Activated CD8-positive, alpha-beta T cell treated with anti-CD3 and anti-CD28 coated beads, Interleukin-2, amount 10 ng/mL, durations not matched to agents 7 days and 5 days (primary cell): ENCODE measurements at places on chromosomes 5 and 9.

DNA sequence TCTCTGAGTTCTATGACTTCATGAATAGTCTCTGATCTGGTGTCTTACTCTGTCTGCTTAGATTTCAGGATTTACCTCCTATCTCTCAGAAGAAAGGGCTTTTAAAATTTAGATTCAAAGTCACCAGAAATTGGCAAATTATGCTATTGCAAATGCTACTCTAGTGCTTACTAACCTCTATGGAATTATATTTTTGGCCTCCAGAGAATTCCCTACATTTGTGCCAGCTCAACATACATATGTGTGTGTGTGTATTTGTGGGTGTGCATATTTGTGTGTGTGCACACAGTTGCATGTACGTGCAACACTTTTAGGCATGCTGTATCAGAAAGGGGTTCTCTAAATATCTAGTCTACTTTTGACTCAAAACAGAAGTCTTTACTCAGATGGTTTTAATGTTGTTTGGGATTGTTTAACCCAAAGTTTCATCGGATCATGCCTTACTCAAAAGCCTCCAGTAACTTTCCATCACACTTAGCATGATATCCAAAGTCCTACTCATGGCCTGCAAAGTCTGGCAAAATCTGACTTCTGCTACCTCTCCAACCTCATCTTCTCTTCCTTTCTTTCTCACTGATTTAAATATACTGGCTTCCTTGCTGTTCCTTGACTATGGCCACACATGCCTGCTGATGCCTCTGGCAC, 147.6 kb upstream of the NR3C1 start:
- H3K27me3 ChIP-seq = peaks cover 3% of the 10 kb centered on the region
- no peaks in the 10 kb centered on the region for H3K36me3 ChIP-seq
- no peak overlapping the region for H3K4me3 ChIP-seq

GRCh38 chr9:79408200-79408599, 163.6 kb upstream of the TLE4 start:
- no peaks in the 10 kb centered on the region for H3K36me3 ChIP-seq
- H3K4me3 ChIP-seq = no peak overlapping the region
- DNase-seq = no peak

DNA sequence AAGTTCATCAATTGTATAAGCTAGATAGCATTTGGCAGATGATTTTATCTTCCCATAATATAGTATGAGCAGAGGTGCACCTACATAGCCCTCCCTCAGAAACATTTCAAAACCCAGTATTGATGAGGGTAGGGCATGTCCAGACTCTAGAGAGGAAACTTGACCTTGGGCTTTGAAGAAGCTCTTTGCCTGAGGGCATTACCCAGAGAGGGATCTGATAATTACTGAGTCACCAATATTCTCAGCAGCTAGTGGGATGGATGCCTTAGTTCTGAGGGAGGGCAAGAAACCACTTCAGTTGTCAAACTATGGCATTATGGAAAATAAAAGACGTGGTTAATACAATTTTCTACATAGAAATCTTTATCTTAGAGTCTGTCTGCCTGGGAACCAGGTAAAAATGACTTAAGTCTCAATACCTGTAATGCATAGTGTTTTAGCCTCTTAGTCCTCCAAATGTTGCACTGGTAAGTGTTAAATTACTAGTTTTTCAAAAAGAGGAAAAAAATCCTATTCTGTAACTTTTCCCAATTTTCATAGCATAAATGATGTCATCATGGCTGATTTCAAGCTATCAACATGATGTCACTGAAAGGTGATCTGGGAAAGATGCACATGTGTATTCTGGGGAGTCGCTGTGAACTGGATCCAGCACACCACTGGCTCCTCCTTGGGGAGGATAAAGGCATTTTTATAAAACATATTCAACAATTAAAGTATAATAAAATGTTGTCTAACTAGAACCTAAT, 809.0 kb downstream of the KCTD16 start:
- no peaks in the 10 kb centered on the region for H3K4me1 ChIP-seq
- no peaks in the 10 kb centered on the region for H3K27me3 ChIP-seq
- no peaks in the 10 kb centered on the region for H3K36me3 ChIP-seq
- H3K4me3 ChIP-seq = no peak overlapping the region
- H3K27ac ChIP-seq = no peak overlapping the region

- no peaks in the 10 kb centered on the region for H3K27me3 ChIP-seq
- H3K4me1 ChIP-seq = peaks cover 3% of the 10 kb centered on the region
- peaks cover 69% of the 10 kb centered on the region for H3K36me3 ChIP-seq
- no peak overlapping the region for H3K27ac ChIP-seq
- DNase-seq = no peak
These were observed 38.2 kb upstream of the POMT1 start for GRCh38 chr9:131464354-131465000.

- no peak overlapping the region for H3K27ac ChIP-seq
- peaks cover 39% of the 10 kb centered on the region for H3K4me1 ChIP-seq
- H3K27me3 ChIP-seq = no peaks in the 10 kb centered on the region
- peaks cover 15% of the 10 kb centered on the region for H3K36me3 ChIP-seq
These were observed 2.5 kb downstream of the CENPP start for GRCh38 chr9:92328225-92328624.

DNA sequence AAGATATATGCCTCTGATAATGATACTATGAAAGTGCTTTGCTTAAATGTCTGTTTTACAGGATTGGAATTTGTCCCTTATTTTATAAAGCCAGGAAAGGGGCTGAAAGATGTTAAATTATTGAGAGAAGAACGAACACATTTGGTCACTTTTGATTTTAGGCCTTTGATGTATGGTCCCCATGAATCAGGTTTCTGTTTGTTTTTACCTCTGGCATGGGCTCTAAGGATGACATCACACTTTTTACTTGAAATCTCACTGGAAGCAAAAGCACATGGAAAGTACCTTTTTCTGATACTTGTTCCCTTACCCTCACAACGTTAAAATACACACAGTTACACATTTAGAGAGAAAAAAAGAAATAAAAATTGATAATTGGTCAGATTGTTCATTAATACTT, 6.9 kb downstream of the OTULIN start:
- H3K4me1 ChIP-seq = peaks cover 89% of the 10 kb centered on the region
- no peak overlapping the region for H3K4me3 ChIP-seq
- H3K27me3 ChIP-seq = no peaks in the 10 kb centered on the region
- H3K27ac ChIP-seq = peak overlapping the region; percentile 55

- H3K27ac ChIP-seq = no peak overlapping the region
- no peak overlapping the region for H3K4me3 ChIP-seq
- no peak for DNase-seq
- H3K4me1 ChIP-seq = no peaks in the 10 kb centered on the region
- H3K27me3 ChIP-seq = no peaks in the 10 kb centered on the region
- H3K36me3 ChIP-seq = no peaks in the 10 kb centered on the region
These were observed 173.0 kb upstream of the PDE4D start for GRCh38 chr5:60066502-60066901.

- no peaks in the 10 kb centered on the region for H3K36me3 ChIP-seq
- no peaks in the 10 kb centered on the region for H3K4me1 ChIP-seq
- H3K4me3 ChIP-seq = no peak overlapping the region
- DNase-seq = no peak
- no peak overlapping the region for H3K27ac ChIP-seq
These were observed 16.8 kb downstream of the ABCA1 start for GRCh38 chr9:104911032-104911607.

DNA sequence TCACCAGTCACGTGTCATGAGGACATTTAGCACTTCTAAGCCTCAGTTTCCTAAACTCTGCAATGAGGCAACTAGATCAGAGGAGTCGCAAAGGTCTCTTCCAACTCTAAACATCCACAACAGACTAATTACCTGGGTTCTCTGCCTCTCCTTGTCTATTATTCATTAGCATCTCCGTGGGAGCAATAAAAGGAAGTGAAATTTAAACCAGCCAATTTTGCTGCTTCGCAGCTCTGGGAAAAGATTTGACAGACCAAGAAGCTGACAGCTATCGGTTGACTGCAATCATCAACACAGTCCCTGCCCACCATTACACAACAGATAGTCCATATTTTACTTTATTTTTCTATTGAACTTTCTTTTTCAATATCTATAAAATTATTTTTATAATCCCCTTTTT, 308.9 kb downstream of the NR2F1-AS1 start:
- H3K4me1 ChIP-seq = no peaks in the 10 kb centered on the region
- no peak overlapping the region for H3K4me3 ChIP-seq
- no peaks in the 10 kb centered on the region for H3K36me3 ChIP-seq
- H3K27me3 ChIP-seq = no peaks in the 10 kb centered on the region

DNA sequence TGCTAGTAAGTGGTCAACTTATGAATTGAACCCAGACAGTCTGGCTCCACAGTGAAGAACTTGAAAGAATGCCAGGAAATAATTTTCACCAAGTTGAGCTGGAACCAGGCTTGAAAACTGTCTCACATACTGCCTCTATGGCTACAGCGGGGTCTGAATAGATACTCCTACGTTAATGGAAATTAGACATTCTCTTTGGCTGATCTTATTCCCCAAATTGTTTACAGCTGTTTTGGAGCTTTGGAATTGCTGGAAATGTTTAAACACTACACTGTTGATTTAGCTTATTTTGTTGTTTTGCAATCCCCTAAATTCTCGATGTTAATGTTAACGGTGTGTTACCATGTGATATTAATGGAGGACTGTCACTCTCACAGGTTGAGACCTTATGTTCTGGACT, 146.4 kb downstream of the FBXL7 start:
- no peak for DNase-seq
- H3K4me1 ChIP-seq = no peaks in the 10 kb centered on the region
- no peak overlapping the region for H3K4me3 ChIP-seq
- H3K36me3 ChIP-seq = no peaks in the 10 kb centered on the region
- no peak overlapping the region for H3K27ac ChIP-seq
- no peaks in the 10 kb centered on the region for H3K27me3 ChIP-seq

- H3K4me1 ChIP-seq = peaks cover 14% of the 10 kb centered on the region
- H3K27ac ChIP-seq = peak overlapping the region; percentile 46
- H3K4me3 ChIP-seq = no peak overlapping the region
- peaks cover 8% of the 10 kb centered on the region for H3K36me3 ChIP-seq
These were observed 18.4 kb downstream of the CARD19 start for GRCh38 chr9:93114169-93114983.

DNA sequence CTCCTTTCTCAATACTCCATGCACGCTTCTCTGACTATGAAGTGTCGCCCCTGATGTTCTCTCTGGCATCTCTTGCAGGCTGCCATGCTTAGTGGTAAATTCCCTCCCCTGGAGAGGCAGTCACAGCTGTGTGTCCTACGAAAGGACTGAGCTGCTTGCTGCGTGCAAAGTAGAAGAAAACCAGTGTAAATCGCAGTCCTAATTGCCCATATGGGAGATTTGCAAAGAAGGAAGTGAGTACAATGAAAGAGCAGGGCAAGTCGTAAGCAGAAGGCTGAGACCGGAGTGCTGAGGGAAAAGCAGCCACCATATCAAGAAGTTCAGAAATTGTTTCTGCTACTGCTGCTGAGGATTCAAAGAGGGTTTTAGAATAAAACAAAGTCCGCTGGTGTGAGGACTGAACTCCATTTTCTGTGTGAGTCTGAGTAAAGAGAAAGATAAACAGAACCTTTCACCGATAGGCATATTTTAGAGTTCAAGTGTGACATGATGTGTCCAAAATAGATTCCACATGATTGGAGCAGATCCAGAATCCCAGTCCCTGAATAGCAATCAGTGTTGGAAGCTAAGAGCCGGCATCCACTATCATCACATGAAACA, 507.8 kb upstream of the MPDZ start:
- H3K4me3 ChIP-seq = no peak overlapping the region
- H3K27me3 ChIP-seq = no peaks in the 10 kb centered on the region
- no peaks in the 10 kb centered on the region for H3K4me1 ChIP-seq
- H3K36me3 ChIP-seq = no peaks in the 10 kb centered on the region
- no peak for DNase-seq
- no peak overlapping the region for H3K27ac ChIP-seq

GRCh38 chr9:128335914-128336313, 4.4 kb upstream of the SLC27A4 start:
- H3K36me3 ChIP-seq = peaks cover 5% of the 10 kb centered on the region
- H3K27ac ChIP-seq = no peak overlapping the region
- no peak for DNase-seq

DNA sequence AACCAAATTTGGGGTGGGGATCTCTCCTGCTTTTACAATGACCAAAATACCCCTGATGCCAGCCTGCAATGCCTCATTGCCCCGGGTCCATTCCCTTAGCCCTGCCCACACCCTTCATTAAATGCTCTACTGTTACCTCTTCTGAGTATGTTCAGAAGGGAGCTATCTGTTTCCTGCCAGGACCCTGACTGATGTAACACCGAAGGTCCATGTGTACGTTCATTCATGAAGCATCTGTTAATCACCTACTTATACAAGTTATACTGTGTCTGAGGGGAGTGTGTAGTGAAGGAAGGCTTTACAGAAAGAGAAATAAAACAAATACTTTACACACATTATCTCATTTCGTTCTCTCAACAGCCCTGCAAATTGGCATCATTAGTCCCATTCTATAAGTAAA, 51.9 kb downstream of the ASTN2 start:
- H3K36me3 ChIP-seq = no peaks in the 10 kb centered on the region
- no peak overlapping the region for H3K4me3 ChIP-seq
- DNase-seq = no peak
- no peak overlapping the region for H3K27ac ChIP-seq
- H3K4me1 ChIP-seq = no peaks in the 10 kb centered on the region
- H3K27me3 ChIP-seq = no peaks in the 10 kb centered on the region

DNA sequence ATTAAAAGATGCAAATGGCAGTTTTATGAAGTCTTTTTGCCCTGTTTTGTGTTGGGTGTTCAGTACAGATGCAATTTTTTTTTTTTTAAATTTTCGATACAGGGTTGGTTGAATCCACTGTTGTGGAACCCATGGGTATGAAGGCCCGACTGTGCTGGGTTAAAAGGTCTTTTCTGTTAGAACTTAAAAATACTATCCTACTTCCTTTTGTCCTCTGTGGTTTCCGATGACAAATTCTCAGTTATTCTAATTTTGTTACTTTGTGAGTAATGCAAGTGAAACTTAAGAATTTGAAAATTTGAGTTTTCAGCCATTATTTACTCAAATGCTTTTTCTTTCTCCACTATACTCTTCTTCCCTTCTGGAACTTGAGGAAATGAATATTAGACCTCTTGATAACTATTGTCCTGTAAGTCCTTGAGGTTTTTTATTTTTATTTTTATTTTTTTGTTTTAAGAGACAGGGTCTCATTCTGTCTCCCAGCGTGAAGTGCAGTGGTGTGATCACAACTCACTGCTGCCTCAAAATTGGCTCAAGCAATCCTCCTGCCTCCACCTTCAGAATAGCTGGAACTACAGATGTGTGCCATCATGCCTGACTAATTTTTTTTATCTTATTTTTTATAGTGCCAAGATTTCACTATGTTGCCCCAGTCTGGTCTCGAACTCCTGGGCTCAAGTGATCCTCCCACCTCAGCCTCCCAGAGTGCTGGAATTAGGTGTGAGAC, 67.5 kb downstream of the ZCCHC7 start:
- H3K4me3 ChIP-seq = peak overlapping the region; percentile 74
- no peak for DNase-seq

- peak overlapping the region; percentile 60 for H3K4me3 ChIP-seq
- H3K27ac ChIP-seq = peak overlapping the region; percentile 82
- peaks cover 64% of the 10 kb centered on the region for H3K4me1 ChIP-seq
- DNase-seq = no peak
These were observed 520 bp downstream of the PCDH12 start for GRCh38 chr5:141957367-141957996.

DNA sequence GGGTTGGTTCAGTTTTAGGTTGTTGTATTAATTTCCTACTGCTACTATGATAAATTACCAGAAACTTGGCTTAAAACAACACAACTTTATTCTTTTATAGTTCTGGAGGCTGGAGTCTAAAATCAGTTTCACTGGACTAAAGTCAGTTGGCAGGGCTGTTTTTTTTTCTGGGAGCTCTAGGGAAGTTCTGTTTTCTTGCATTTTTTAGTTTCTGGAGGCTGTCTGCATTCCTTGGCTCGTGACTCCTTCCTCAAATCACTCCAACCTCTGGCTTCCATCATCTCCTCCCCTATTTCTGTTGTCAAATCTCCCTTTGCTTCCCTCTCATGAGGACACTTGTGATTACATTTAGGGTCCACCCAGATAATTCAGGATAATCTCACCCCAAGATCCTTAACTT, 51.3 kb upstream of the SUB1 start:
- H3K27ac ChIP-seq = no peak overlapping the region
- no peaks in the 10 kb centered on the region for H3K36me3 ChIP-seq
- no peak for DNase-seq
